ENCODE measurements at places on chromosomes 6 and 20.

GRCh38 chr6:161804838-161805237, 531.0 kb upstream of the AGPAT4 start:
- DNase-seq: no peak

DNA sequence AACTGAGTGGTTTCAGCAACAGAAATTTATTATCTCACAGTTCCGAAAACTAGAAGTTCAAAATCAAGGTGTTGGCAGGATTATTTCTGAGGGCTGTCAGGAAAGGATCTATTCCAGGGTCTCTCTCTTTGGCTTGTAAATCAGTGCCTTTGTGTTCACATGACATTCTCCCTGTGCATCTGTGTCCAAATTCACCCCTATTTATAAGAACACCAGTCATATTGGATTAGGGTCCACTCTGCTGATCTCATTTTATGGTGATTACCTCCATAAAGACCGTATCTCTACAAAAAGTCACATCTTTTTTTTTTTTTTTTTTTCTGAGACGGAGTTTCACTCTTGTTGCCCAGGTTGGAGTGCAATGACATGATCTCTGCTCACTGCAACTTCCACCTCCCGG, 68.6 kb upstream of the MARCKS start:
- no peak for DNase-seq

DNA sequence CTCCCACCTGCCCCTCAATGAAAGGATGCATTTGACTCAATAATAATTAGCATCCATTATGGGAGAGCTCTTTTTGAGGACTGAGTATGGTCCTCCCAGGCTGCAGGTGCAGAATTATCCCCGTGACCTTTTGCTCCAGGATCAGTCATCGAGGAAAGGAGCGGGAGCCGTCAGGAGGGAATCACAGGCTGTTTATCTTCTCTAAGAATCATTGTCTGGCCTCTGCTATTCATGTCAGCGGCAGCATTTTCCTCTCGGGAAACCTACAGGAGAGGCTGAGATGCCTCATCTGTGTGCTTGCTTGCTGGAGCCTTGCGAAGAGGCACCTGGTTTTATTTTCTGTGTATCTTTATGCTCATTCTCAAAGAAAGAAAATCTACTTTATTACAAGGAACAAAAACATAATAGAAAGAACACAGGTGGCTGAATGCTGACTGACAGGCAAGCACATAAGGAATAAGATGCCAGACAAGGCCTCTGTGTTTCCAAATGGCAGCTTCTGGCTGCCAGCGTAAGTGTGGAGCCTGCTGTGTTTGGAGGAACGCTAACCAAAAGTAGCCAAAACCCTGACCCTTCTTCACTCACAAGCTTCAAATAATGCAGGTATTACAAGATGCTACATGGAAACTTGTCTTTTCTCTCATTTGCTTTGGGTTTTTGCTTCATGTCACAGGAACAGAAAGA, 539.1 kb upstream of the MARCKS start:
- no peak for DNase-seq

DNA sequence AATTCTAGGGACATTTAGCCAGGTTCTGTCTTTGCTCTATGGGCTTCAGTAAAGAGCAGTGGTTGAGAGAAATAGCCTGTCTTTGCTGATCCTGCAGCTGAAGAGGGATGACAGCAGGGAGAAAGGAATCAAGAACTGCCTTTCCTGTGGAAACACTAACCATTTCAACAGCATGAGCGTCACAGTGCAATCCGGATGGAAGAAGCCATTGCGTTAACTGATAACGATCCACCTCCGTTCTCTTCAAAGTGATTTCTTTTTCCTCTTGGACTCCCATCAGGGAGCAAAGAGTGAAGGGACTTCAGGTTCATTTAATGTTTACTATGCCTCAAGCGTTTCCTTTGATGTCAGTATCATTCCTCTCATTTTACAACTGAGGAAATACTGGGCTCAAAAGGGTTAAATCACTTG, 35.2 kb upstream of the EEF1E1 start:
- DNase-seq: no peak

GRCh38 chr20:40680161-40680959, 8.7 kb downstream of the MAFB start:
- no peak for DNase-seq

DNA sequence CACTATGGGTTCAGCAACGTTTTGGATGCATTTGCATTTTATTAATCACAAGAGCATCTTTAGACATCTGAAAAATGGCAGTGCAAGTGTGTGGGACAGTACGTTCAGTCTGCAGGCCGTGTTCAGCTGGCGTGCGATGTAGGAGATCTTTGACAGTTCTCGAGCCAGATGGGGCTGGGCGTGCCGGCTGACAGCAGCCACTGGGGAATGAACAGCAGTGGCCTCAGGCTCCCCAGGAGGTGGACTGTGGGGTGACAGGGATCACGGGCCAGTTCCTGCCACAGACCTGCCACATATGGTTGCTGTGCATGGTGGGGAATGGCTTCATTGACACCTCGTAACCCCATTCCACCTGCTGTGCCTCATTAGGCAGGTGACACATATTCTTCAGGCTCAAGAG, 16.4 kb upstream of the MLN start:
- DNase-seq: no peak

DNA sequence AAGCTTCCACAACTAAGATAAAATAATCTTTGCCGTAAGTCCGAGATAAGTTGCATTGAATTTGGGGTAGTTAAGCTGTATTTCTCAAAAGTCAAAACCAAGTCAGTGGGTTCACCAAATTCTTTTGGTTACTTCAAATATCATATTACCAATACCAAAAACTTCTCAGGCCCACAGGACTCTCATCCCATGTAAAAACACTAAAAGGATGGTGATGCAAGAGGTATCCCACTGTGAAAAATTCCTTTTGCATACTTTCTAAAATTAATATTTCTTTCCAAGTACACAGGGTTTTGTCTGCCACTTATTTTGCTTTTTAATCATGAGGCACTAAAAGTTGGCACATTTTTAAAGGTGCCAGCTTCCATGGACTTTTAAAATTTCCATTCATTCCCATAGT, 151.3 kb downstream of the GJA10 start:
- no peak for DNase-seq

DNA sequence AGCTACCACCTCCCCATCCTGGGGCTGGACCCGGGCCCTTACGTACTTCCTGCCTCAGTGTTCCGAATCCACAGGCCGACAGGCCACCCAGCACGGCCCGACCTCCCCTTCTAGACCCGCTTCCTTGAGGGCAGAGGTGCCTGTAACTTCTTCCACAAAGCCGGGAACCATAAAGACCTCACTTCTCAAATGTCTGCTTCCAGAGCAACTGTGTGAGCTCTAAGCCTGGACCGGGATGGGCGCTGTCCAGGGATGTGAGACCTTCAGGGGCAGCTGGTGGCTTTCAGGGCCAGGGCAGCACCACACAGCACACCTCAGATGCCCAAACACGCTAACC, 9.3 kb downstream of the SLC2A4RG start:
- no peak for DNase-seq

DNA sequence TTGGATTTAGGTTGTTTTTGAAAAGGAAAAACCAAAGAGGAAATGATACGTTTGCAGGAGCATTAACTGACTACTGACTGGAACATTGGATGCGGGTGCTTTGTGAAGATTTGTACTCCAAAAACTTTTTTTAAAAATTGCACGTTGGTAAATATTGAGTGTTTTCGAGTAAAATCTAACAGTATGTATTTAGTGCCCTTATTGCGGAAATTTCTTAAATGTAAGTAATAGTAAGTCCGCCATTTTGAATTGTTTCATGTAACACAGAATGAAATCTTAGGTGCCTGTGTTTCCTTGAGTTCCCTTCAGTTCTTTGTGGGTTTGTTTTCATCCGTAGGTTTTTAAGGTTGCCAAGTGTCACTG, 15.2 kb upstream of the LIN28B start:
- no peak for DNase-seq

DNA sequence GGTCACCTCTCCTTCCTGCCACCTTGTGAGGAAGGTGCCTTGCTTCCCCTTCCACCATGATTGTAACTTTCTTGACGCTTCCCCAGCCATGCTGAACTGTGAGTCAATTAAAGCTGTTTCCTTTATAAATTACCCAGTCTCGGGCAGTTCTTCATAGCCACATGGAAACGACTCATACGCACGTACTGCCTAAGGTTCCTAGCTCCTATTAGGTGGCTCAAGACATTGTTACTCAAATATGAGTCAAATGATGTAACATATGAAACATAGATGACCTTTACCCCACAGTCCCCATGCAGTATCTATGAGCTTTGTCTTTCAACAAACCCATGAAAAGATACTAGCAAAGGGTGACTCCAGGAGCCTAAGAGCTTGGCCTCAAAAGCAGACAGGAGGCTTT, 98.3 kb downstream of the SIM1 start:
- no peak for DNase-seq

DNA sequence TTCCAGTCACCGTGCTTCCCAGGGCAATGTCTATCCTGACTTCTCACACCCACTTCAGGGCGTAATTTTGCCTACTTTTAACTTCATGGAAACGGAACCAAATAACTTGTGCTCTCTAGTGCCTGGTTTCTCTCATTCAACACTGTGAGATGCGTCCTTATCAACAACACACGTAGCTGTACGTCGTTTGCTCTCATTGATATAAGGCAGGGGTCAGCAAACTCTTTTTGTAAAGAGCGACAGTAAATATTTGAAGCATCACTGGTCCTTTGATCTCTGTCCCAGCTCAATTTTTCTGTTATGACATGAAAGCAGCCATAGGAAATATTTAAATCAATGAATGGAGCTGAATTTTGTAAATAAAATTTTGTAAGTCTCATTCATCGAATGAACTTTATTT, 239.3 kb upstream of the KCNG1 start:
- DNase-seq: no peak

GRCh38 chr6:113818578-113818977, 38.6 kb upstream of the MARCKS start:
- no peak for DNase-seq

DNA sequence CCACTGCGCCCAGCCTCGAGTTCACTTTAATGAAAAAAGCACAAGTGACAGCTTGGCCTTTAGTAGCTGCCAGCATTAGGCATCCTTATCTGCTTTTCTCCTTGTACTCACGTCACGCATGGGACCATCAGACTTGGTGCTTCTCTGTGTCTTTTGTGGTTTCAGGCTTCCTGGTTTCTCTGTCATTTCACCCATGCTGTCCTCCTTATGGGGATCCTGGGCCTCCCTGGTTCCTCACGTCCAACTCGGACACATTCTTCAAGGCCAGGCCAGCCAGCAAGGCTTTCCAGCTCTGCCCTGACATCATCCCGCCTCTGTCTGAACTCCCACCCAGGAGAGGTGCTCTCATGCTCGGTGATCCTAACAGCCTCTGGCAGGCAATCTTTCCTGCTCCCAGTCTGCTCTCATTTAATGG, 83.2 kb downstream of the TIAM2 start:
- no peak for DNase-seq

DNA sequence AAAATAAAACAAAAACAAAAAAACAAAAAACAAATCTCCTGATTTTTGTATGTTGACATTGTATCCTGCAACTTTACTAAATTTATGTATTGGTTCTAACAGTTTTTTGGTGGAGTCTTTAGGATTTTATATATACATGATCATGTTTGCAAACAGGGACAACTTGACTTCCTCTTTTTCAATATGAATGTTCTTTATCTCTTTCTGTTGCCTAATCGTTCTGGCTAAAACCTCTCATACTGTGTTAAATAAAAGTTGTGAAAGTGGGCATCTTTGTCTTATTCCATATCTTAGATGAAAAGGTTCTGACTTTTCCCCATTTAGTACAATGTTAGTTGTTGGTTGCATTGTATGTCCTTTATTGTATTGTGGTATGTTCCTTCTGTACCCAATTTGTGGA, 261.7 kb upstream of the NOX3 start:
- no peak for DNase-seq

DNA sequence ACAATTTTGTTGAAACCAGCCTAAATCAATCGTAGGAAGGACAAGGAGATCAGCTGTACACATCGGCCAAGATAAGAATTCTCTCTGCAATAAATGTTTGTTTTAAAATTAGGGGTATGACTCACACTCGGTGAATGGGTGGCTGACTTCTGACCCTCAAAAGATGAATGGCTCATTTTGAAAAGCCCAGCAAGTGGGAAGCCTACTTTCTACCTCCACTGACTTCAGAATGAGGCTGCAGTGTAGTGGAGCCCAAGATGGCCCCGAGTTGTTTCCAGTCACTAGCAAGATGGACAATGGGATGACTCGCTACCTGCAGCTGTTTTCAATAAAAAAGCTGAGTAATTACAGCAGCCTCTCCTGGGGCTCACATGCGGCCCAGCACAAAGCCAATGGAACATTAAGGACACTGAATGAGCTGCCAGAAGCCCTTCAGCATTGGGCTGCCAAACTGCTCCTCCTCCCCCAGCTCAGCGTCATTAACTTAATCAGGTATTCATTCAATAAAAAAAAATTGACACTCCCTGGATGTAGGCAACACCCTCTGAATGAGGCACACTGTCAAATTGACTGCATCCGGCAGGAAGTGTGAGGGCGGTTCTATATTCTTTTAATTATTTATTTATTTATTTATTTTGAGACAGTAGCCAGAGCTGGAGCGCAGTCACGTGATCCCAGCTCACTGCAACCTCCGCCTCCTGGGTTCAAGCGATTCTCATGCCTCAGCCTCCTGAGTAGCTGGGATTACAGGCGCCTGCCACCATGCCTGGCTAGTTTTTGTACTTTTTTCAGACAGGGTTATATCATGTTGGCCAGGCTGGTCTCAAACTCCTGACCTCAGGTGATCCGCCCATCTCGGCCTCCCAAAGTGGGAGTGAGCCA, 107.3 kb downstream of the GMPR start:
- DNase-seq: no peak

DNA sequence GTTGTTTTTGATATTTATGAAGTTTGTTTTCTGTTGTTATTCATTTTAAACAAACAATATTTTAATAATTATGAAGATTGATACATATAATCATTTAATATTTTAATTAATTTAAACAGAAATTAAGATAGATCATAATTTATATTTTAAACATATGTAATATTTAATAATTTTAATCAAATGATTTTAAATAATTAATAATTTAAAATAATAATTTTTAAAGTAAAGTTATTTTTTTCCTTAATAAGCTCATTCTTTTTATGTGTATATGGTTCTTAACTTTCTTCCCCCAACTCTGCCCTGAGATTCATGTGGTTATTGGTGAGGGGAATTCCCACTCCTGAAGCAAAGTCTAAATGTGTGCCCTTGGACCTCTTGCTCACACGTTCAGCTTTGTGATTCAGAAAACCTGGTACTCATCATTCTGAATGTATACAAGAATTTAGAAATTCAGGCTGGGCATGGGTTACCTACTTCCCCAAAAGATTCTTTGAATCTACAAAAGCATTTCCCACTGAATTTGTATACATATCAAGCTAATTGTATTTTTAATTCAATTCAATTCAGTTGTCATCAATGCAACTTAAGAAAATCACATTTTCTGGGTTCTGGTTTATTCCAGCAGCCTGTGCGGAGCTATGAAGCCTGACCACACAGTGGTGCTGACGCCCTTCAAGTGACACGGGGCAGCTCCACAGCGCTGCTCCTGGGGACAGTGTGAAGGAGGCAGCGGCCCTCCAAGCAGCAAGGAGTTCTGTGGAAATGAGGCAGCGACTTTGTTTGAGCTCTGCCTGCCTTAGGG, 168.9 kb upstream of the UST start:
- no peak for DNase-seq

DNA sequence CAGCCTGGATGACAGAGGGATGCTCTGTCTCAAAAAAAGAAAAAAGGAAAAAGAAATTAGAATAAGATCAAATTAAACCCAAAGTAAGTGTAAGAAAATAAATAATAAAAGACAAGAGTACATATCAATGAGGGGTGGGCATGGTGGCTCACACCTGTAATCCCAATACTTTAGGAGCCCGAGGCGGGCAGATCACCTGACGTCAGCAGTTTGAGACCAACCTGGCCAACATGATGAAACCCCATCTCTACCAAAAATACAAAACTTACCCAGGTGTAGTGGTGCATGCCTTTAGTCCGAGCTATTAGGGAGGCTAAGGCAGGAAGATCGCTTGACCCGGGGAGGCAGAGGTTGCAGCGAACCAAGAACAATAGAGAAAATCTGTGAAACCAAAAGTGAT, 14.9 kb upstream of the STAU1 start:
- DNase-seq: no peak
